ENCODE measurements at places on chromosomes 1 and 21.

GRCh38 chr21:36349315-36349714, 29.3 kb downstream of the MORC3 start:
- DNase-seq: no peak

- DNase-seq: no peak
Measured at GRCh38 chr1:9289711-9290485, 2.8 kb upstream of the SPSB1 start.

DNA sequence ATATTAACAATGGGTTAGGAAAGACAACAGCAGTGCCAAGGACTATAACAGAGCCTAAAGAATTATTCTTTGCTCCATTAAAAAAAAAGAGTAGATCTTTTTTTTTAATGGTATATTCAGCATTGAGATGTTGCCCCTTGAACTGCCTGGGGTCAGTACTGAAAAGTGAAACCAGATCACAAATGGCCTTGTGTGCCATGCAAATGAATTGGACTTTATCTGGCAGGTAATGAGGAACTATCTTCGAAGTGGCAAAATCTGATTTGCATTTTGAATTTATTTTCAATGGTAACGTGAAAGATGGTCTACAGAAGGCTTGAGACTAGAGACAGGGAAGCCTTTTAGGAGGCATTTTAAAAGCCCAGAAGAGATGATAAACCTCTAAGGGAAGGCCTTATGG, 21.4 kb upstream of the PKN2 start:
- no peak for DNase-seq

DNA sequence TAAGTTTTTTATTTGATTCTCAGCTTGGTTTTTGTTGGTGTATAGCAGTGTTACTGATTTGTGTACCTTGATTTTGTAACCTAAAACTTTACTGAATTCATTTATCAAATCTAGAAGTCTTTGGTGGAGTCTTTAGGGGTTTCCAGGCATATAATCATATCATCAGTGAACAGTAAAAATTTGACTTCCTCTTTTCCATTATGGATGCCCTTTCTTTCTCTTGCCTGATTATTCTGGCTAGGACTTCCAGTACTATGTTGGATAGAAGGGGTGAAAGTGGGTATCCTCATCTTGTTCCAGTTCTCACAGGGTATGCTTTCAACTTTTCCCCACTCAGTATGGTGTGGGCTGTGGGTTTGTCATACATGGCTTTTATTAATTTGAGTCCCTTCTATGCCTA, 23.6 kb upstream of the MAB21L3 start:
- DNase-seq: no peak

- no peak for DNase-seq
Measured at GRCh38 chr1:93810316-93810715, 68.7 kb downstream of the DNTTIP2 start.

DNA sequence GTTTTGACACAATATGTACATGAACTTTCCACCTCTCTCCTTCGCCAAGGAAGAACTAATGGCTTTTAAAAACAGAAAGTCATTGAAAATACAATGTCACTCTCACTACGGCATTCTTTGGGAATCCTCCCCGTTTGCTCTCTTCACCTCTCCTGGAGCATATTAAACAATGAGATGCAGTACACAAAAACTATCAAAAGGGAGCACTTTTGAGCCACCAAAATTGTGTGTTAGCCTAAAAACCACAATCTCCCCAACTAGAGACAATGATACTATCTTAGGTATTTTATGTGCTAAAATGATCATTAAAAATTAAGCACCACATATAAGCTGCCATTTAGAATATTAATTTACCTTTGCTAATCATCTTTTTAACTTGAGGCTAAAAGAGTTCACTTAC, 425.5 kb downstream of the KCTD3 start:
- no peak for DNase-seq

- DNase-seq: no peak
Measured at GRCh38 chr1:244839656-244840055, 4.2 kb downstream of the COX20 start.

GRCh38 chr21:36186506-36187399, 30.1 kb downstream of the DOP1B start:
- no peak for DNase-seq

- no peak for DNase-seq
Measured at GRCh38 chr1:26827106-26827604, 667 bp downstream of the ZDHHC18 start.

DNA sequence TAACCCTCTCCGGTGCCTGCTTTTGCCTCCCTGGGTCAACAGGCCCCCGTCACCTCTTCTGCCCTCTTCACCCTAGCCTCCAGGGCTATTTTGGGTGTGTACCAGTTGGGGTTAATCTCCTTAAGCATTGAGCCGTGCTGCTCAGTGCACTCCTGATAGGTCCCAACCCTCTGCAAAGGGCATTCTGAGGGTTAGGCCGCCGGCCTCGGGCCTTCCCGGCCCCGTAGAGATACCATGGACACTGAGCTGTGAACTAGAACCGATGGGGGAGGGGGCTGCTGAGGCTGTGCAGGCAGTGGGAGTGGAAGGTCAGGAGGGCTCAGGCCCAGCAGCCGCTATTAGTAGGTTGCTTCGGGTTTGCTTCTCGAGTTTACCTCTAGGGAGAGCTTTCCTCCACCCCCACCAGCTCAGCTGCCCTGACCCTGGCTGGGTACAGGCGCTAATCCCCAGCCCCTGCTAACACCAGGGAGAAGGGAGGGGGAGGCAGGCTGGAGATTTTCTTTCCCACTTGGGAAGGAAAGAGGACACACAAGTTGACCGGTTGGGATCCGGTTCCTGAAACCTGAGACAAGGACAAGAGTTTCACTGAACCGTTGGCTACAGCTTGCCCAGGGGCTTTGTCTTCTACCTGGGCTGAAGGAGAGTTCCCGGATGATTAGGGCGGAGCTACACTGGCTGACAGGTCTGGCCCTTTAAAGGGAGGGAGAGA, 4.8 kb downstream of the LMOD1 start:
- DNase-seq: no peak

DNA sequence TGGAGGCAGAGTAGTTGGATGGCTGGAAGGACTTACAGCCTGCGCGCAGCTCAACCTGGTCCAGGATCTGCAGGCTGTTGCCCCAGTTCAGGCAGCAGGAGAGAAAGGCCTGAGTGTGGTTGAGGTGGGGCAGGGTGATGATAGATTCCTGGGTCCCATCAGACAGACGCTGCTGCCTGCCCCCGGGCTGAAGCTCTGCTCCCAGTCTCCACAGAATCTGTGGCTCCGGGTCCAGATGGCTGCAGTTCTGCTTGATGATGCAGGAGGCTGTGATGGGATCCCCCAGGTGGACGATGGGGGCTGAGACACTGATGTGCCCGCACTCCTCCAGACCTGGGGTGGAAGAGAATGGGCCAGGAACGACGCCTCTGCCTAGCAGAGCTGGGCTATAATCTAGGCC, 7.4 kb downstream of the CSF3R start:
- no peak for DNase-seq

DNA sequence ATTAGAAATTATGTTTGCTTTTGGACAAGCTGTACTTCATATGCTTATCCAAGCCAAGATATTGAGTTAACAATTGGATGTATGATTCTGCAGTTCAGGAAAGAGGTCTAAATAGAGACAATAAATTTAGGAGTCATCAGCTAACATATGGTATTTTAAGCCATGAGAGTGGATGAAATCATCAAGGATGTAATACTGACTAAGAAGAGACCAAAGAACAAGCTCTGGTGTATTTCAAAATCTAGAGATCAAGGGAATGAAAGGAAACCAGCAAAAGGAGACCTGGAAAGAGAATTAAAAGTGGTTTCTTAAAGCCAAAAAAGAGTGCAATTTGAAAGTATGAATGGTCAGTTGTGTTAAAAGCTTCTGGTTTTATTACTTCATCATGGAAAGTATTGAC, 183.6 kb upstream of the BEND5 start:
- DNase-seq: no peak

DNA sequence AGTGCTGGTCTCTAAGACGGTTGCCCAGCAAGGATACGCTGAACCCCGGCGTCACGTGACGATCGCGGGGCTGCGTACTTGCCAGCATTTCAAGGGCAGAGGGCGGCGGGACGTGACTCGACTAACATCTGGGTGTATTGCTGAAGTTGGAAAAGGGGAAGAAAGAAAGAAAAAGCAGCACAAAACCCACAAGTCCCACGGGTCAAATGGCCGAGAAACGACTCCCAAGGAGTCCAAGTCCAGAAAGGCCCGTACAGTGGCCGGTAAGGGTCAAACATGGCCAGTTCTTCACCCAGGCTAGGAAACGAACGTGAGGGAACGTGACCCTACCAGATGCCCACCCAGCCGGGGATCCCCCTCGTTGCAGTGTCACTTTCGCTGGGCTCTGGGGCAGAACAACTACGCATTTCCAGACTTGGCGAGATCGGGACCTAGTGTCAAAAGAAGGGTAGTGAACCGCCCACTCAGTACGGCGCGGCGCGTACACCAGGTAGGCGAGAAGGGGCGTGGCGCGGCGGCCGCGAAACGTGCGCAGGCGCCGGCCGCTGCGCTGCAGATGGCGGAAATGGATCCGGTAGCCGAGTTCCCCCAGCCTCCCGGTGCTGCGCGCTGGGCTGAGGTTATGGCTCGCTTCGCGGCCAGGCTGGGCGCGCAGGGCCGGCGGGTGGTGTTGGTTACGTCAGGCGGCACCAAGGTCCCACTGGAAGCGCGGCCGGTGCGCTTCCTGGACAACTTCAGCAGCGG, at the start of the genes PPCS and ZMYND12:
PPCS (plus strand) TSS at position 534 of the 744 bp plus-strand sequence; CDS start at position 557, 23 bp downstream.
ZMYND12 (minus strand) TSS at position 13 of the 744 bp plus-strand sequence. CDS start 25 bp downstream, outside the sequence.
- peak; percentile 91 for DNase-seq

- DNase-seq: no peak
Measured at GRCh38 chr1:15456313-15456954, at the start of gene CELA2A. Gene CELA2A, plus strand, starts transcription at chr1:15456732. Its CDS starts 22 bp downstream, at chr1:15456754.

DNA sequence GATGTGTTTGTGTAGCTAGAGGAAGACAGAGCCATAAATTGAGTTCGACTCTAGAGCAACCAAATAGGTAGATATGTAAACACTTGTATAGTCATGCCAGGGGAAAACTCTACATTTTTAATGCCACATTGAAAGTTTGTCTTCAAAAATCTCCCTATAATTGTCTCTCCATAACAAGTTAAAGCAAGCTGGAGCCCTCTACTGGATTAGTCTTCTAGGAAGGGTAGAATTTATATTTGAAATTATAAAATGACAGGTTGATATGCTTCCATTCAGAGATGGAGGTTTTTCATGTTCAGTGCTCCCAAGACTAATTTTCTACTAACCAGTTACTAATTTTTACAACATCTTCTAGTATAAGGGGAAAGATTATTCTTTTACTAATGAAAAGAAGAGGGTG, 13.1 kb upstream of the COL24A1 start:
- no peak for DNase-seq

Data from natural killer cell treated with Interleukin-12 subunit alpha and Interleukin-12 subunit beta and Interleukin-15 and Interleukin-18, amount 100 ng/mL, for 72 hours (primary cell).